ENCODE measurements at places on chromosomes 2 and 18.
A peak's percentile ranks its signal among the peaks of the same experiment; 100 is the strongest.

- DNase-seq, result no peak
These were observed 28.5 kb upstream of the LAMA1 start for GRCh38 chr18:7146067-7146466.

GRCh38 chr18:57589161-57589560 lies 2.7 kb upstream of the FECH start:
- no peak for DNase-seq

- DNase-seq, result no peak
These were observed 318.5 kb downstream of the RAD51AP2 start for GRCh38 chr2:17199741-17200140.

DNA sequence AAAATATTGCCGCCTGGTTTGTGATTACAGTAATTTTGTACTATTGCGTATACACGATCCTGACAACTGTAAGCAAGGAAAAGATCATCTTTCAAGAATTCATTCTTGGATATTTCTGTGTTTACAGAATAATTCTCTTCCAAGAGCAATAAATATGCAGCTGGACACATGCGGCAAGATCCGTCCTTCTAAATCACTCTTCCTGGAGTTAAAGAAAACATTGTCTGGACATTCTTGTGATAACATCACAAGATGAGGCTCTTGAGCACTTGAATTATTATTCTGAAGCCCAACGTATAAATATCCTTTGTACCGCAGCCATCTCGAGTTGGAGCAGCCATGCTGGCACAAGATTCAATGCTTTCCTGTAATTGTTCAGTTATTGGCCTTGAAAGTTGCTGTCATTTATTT lies 9.9 kb downstream of the FHL2 start:
- DNase-seq, result no peak

- DNase-seq, result no peak
These were observed 1211.8 kb upstream of the SLC39A10 start for GRCh38 chr2:194445226-194445625.

DNA sequence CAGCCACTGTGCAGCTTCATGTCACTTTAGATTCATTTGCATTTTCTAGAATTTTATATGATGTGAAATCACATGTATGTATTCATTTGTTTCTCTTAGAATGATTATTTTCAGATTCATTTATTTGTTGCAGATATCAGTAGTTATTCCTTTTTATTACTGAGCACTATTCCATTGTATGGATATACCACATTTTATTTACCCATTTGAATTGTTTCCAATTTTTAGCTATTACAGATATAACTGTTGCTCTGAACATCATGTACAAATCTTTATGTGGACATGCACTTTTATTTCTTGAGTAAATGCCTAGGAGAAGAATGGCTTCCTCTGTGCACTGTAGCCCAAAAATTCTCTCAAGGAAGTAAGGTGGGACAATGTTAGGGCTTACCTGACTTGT lies 767.8 kb upstream of the FANCL start:
- no peak for DNase-seq

- no peak for DNase-seq
These were observed 13.0 kb upstream of the TET3 start for GRCh38 chr2:73971722-73972121.

DNA sequence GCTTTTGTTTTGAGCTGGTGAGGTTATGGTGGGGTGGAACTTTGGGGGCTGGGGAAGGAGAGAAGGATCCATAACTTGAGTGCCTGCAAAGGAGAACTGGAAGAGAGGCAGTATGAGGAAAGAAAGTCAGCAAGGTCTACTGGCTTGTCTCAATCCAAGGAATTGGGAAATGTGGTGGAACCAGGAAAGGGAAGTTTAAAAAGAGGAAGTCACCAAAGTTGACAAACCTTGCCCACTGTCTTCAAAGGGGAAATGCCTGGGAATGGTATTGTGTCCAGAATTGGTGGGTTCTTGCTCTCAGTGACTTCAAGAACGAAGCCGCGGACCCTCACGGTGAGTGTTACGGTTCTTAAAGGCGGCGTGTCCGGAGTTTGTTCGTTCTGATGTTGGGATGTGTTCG lies 304.1 kb upstream of the FAM98A start:
- DNase-seq, result no peak

DNA sequence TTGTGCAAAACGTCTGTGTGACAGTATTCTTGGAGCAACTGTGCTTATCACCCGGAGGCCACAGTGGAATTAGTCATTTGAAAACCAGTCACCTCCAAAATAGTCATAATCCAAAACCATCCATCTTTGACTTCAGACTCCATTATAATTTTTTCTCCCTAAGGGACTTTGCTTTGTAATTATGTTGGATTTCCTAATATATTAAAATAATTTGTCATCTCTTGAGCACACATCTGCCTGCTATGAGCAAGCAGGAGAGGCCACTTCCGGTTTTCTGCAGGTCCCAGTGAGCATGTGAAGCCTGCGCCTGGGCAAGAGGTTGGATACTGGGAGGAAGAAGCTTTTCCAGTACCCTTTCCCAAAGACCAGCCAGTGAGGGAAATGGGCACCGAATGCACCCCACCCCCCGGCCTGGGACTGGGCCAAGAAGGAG lies 57.7 kb downstream of the ODC1 start:
- DNase-seq, result no peak

- no peak for DNase-seq
These were observed 50.6 kb downstream of the DPYSL5 start for GRCh38 chr2:26898480-26899078.

DNA sequence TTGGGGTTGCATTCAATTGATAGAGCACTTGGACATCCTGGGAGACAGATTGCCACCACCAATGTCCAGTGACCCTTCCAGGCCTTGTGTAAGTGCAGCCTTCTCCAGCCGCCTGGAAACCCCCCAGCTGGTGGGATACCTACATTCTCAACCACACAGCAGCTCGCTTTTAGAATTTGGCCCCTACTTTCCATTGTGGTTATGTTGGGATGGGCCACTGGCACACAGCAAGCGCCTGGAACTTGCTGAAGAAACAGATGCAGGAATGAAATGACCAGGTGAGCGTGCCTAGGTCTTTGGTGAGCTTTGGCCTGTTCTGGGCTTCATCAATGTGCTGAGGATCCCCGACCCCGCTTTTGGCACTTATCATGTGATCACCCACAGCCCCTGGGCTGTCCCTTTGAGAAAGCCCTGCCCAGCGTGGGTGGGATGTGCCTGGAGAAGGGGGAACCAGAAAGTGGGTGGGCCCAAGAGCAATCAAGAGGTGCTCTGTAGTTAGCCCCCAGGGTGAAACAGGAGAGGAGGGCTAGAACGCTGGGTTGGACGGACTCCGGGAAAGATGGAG lies 16.0 kb upstream of the NTSR2 start:
- DNase-seq, result no peak

GRCh38 chr2:176566961-176567360 lies 297.7 kb downstream of the MTX2 start:
- no peak for DNase-seq

DNA sequence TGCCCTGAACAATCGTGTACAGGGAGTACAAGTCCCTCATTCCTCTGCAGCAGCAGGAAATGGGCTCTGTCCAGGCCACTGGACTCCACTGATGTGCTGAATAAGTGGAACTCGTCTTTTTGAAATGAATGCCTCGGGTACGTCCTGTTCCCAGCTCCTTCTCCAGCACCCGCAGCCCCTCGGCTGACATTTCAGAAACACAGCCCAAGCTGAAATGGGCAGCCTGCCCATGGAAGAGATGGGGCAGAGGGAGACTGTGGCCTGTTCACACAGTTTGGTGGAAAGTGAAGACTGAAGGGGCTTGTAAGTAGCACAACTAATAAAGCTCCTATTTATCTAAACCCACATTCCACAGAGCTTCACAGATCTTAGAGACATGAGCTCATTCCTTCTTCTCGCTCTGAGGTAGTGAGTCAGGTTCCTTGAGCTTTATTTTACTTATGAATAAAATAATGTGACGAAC lies 498.6 kb downstream of the TXNL1 start:
- DNase-seq, result no peak

DNA sequence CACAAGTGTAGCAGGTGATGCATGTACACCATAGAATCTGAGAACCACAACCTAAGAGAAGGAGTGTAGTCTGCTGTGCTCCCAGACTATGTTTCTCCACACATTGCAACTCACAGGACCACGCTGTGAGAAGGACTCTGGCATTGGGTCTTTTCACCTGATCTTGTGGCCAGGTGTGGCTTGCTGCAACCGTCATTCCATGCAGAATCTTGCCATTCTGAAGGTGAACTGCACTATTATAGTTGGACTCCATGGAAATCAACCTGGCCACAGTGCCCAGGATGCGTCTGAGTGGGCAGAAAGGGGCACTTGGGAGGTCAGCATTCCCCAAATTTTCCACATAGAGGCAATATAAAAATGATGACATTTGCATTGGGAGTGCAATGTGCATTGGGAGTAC lies 122.2 kb downstream of the CAPN13 start:
- no peak for DNase-seq

- DNase-seq, result peak; percentile 95
These were observed 321.4 kb downstream of the TGIF1 start for GRCh38 chr18:3771121-3771971.

DNA sequence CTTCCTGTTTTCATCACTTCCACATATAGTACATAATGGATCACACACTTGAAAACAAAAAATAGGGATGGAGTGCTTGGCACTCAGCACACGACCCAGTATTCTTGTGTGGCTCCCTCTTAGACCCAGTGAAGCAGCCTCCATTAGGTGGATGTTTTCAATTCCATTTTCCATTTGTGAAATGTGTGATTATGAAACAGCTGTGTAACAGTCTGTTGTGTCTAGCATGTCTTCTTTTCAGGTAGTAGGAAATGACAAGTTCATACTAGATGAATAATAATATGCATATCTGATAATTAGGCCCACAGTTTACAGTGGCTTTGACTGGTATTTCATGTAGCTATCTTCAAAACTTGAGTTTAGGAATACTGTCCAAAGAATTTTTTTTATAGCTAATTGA lies 35.5 kb downstream of the EML6 start:
- no peak for DNase-seq

GRCh38 chr2:155266109-155266508 lies 567.6 kb downstream of the KCNJ3 start:
- no peak for DNase-seq

GRCh38 chr2:152440460-152440859 lies 105.5 kb downstream of the FMNL2 start:
- DNase-seq, result no peak

All from nephron progenitor cell (in vitro differentiated cells).